ENCODE measurements at places on chromosomes 5 and 9.

GRCh38 chr9:38043931-38044623 lies 24.9 kb downstream of the SHB start:
- DNase-seq, result no peak

GRCh38 chr9:13971966-13972655 lies 341.8 kb downstream of the NFIB start:
- no peak for DNase-seq

DNA sequence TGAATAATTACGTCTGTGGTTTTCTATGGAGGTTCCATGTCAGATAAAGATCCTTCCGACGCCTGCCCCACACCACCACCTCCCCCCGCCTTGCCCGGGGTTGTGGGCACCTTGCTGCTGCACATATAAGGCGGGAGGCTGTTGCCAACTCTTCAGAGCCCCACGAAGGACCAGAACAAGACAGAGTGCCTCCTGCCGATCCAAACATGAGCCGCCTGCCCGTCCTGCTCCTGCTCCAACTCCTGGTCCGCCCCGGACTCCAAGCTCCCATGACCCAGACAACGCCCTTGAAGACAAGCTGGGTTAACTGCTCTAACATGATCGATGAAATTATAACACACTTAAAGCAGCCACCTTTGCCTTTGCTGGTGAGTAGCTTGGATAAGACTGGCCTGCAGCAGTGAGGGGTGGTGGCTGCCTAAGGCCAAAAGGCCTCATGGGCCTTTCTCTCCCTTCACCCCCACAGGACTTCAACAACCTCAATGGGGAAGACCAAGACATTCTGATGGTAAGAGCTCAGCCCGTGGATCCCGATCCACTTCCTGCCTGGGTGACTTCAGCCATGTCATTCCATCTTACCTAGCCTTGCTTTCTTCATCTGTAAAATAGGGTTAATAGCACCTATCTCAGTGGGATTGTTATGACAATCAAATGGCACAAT lies at the start of gene IL3:
IL3 (plus strand) TSS at position 155 of the 661 bp plus-strand sequence; CDS start at position 207, 52 bp downstream.
- no peak for DNase-seq

GRCh38 chr5:54947187-54947586 lies 38.2 kb downstream of the ESM1 start:
- no peak for DNase-seq

- DNase-seq, result no peak
Observed at GRCh38 chr9:14248149-14248548, 65.8 kb downstream of the NFIB start.

DNA sequence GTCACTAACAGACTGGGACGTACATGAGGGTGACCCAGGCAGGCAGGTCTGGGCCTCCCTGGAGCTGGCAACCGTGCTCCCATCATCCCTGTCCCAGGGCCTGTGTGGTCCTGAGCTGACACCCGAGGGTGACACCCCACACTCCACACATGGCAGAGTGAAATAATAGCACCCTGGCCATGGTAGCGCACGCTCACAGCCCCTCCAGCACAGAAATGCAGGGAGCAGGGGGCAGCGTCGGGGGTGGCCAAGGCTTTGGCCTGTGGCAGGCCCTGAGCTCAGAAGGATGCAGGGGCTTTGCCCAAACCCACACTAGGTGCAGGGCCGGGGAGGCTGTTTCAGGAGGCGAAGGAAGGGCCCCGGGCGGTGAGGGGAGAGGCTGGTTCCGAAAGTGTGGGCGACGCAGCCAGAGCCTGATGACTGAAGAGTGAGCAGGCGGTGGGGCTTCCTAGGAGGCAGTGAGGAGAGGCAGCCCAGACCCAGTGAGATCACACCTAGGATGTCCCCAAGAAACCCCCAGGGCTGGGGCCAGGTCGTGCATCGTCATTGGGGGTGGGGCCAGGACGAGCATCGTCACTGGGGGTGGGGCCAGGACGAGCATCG lies 12.9 kb downstream of the OR2V2 start:
- no peak for DNase-seq
